ENCODE measurements at places on chromosomes 2 and 18.

DNA sequence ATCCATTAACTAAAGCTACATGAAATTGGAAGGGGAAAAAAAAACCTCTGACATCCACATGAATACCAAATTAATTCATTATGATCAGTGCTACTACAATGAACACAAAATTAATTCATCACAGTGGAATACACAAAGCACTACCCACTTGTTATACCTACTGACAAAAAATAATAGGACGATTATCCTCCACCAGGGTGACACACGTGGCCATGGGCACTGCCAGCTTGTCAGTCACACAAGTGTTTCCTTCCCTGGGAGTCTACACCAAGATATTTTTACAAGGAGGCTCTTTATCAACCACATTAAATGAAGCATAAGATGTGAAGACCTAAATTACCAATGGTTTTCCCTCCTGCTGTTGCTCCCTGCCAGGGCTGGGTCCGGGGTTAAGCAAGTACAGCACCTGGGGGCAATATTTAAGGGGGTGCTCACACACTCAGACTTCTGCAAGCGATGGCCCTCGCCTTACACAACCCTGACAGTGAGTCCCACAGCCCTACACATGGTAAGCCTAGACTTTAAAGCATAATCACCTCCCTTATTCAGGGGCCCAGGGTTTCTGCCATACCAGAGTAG is 90.1 kb downstream of the TCF4 start:
- peaks cover 10% of the 10 kb centered on the region for H3K27me3 ChIP-seq
- no peak overlapping the region for H3K4me3 ChIP-seq
- H3K27ac ChIP-seq = no peak overlapping the region

DNA sequence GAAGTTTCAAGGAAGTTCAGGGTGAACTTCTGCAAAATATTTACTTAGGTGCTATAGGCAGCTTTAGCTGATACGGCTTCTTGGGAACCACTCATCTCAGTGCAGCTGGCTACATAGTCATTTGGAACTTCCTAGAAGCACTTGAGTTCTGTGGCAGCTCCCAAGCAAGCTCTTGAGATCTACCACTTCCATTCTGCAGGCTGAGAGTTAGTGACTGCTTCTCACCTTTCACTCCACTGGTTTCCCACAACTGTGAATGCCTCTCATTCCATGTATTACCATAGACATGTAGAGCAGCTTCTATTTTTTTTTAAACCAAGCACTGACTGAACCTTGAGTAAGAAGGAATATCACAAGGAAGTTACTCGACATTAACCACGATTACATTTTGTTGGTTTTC is 994.1 kb upstream of the ACVR2A start:
- no peaks in the 10 kb centered on the region for H3K36me3 ChIP-seq
- no peak for DNase-seq
- H3K4me3 ChIP-seq = no peak overlapping the region
- H3K27me3 ChIP-seq = no peaks in the 10 kb centered on the region

DNA sequence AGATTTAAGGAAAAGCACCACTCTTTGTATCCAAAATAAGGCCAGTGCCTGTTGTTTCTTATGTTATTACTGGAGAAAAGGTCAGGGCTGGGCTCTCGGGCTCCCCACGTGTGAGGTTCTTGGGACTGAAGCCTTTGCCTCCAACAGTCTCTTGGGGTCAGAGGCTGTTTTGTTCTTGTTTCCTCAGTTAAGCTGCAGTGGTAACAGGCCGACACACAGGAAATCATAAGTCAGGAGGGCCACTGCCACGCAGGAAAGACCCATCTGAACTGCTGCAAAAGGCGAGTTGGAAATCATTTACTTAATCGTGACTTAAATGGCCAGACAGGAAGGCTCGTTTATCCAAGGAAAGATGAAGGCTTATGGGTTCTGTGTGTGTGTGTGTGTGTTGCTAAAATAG is 30.3 kb upstream of the IL37 start:
- H3K4me1 ChIP-seq = peaks cover 25% of the 10 kb centered on the region
- no peak for DNase-seq
- H3K27me3 ChIP-seq = no peaks in the 10 kb centered on the region

DNA sequence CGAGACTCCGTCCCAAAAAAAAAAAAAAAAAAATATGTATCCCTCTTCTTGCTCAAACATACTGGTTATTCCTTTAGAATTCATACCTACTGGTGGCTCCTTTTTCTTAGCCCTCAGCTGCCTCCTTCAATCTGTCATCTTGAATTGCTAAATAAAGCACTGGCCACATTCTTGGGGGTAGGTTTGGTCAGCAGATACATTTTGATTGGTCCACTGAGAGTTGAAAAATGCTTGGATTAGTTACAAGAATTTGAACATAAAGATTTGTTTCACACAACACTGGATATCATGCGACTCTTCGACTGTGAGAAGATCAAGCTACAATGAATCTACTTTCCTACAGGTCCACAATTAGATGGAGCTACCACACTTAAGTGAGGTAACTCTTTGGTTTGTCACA is 906.1 kb upstream of the SLC39A10 start:
- no peak overlapping the region for H3K4me3 ChIP-seq
- no peaks in the 10 kb centered on the region for H3K4me1 ChIP-seq
- DNase-seq = no peak

- peaks cover 58% of the 10 kb centered on the region for H3K4me1 ChIP-seq
- DNase-seq = peak; percentile 80
- H3K27ac ChIP-seq = peak overlapping the region; percentile 98
- H3K36me3 ChIP-seq = peaks cover 25% of the 10 kb centered on the region
- peaks cover 3% of the 10 kb centered on the region for H3K27me3 ChIP-seq
- H3K4me3 ChIP-seq = peak overlapping the region; percentile 97
Measured at GRCh38 chr2:225041207-225041850, 939 bp downstream of the DOCK10 start.

- no peak overlapping the region for H3K4me3 ChIP-seq
- no peak for DNase-seq
- no peaks in the 10 kb centered on the region for H3K4me1 ChIP-seq
- H3K27me3 ChIP-seq = no peaks in the 10 kb centered on the region
- H3K27ac ChIP-seq = no peak overlapping the region
- H3K36me3 ChIP-seq = no peaks in the 10 kb centered on the region
Measured at GRCh38 chr18:56036741-56037140, 448.7 kb upstream of the TCF4 start.

GRCh38 chr18:58671632-58672564 is 633 bp downstream of the MALT1 start:
- peak overlapping the region; percentile 96 for H3K27ac ChIP-seq
- H3K4me1 ChIP-seq = peaks cover 66% of the 10 kb centered on the region
- peak overlapping the region; percentile 98 for H3K4me3 ChIP-seq
- DNase-seq = peak; percentile 68
- H3K36me3 ChIP-seq = peaks cover 21% of the 10 kb centered on the region
- H3K27me3 ChIP-seq = no peaks in the 10 kb centered on the region

GRCh38 chr2:54903736-54904554 is 146.3 kb downstream of the RTN4 start:
- peaks cover 13% of the 10 kb centered on the region for H3K4me1 ChIP-seq
- H3K27me3 ChIP-seq = no peaks in the 10 kb centered on the region
- peak; percentile 82 for DNase-seq

DNA sequence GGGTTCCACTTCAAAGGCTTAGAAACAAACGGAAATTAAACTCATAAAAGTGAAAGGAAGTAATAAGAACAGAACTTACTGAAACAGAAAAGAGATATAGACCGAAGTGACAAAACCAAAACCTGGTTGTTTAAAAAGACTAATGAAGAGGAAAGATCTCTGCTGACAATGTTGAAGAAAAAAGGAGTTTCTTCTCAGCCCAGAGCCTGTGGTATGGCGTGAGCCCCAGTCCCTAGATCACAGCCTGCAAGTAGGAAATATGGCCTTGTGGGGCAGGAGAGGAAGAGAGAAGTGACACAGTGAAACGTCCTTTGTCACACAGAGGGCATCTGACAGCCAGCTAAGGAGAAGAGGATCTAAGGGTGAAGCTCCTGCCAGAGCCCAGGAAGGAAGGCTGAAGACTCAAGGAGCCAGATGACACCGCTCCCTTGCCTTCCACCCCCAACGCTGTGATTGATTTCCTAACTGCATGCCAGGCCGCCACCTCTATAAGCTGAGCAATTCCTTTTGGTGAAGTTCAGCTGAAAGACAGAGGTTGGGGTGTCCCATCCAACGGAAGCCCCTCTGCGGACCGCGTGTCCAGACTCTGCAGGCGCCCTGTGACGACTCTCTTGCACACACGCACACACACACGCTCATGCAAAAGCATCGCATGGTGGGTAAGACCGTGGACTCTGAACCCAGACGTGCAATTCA is 141.1 kb downstream of the HDAC4 start:
- H3K36me3 ChIP-seq = peaks cover 12% of the 10 kb centered on the region
- H3K4me1 ChIP-seq = peaks cover 86% of the 10 kb centered on the region
- peak overlapping the region; percentile 90 for H3K27ac ChIP-seq

- no peaks in the 10 kb centered on the region for H3K36me3 ChIP-seq
- no peaks in the 10 kb centered on the region for H3K4me1 ChIP-seq
- no peaks in the 10 kb centered on the region for H3K27me3 ChIP-seq
- no peak overlapping the region for H3K27ac ChIP-seq
- H3K4me3 ChIP-seq = no peak overlapping the region
Measured at GRCh38 chr2:2180446-2180845, 150.6 kb downstream of the MYT1L start.
